ENCODE measurements at places on chromosomes 2 and 18.

- no peak for DNase-seq
Measured at GRCh38 chr2:170524828-170525565, 190.1 kb upstream of the SP5 start.

DNA sequence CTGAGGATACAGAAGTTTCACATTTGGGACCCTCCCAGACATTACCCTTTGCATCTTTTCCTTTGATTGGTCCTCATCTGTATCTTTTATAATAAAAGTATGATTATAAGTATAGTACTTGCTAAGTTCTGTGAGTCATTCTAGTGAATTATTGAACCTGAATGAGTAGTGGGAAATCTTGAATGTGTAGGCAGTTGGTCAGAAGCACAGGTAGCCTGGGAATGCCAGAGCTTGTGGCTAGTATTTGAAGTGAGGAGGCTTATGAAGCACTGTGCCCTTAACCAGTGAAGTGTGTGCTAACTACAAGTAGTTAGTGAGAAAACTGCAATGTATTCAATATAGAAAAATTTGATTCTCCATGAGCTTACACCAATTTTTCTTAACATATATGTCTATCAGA, 257.6 kb downstream of the GRB14 start:
- no peak for DNase-seq

GRCh38 chr18:13269013-13269280, 50.4 kb downstream of the LDLRAD4 start:
- DNase-seq, result no peak

DNA sequence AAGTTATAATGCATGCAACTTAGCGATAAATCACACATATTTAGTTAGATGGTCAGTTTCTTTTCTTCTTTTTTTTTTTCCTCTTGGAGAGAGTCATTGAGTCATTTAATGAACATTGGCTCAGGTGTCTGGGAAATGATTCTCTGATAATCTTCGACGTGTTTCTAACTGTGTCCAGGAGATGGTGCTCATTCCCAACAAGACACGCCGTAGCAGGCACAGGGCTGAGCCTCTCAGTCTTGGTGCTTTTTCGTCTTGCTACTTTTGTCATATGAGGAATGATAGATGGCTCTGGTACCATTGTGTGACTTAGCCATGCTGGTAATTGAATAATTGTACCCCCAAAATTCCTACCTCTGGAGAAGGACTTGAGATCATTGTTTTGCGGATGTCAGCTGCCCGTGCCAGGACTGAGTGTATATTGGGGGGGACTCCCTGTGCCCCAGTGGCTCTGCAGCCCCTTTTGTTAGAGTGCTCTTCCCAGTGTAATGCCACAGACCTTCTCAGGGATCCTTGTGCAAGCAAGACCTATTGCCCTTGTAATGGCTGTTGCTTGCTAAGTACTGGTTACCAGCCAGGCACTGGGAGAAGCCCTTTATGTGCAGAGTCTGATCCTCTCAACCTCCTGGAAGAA, 107.6 kb upstream of the CYRIA start:
- DNase-seq, result no peak

DNA sequence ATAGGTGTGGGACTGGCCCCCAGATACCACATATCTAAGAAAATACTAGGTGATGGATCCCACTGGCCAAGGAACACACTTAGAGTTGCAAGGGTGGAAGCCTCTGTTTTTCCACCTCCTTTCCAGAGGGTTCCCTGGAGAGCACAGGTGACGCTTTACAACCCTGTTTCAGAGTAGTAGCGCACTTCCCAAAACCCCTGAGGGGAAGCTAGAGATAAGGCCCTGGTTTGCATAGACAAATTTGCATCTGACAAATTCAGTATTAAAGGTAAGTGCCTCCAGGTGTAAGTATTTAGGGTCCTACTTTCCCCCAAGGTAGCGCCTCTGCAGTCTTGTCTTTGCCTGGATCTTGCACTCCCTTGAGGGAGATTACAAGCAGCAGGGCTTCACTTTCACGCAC, 474 bp upstream of the CERKL start:
- no peak for DNase-seq

DNA sequence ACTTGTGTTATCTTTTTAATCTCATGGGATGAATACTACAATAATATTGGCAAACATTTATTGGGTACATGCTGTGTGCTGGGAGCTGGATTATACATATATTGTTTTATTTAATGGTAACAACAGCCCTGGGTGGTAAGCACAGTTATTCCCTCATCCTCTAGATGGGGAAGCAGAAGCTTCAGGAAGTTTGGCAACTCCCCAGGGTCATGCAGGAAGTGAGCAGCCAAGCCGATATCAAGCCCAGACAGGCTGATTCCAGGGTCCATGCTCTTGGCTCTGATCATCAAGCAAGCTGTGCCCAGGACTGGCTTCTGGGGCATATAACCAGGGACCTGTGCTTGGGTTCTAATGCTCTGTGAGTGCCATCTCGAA, 155.8 kb downstream of the ZNF516 start:
- DNase-seq, result no peak

DNA sequence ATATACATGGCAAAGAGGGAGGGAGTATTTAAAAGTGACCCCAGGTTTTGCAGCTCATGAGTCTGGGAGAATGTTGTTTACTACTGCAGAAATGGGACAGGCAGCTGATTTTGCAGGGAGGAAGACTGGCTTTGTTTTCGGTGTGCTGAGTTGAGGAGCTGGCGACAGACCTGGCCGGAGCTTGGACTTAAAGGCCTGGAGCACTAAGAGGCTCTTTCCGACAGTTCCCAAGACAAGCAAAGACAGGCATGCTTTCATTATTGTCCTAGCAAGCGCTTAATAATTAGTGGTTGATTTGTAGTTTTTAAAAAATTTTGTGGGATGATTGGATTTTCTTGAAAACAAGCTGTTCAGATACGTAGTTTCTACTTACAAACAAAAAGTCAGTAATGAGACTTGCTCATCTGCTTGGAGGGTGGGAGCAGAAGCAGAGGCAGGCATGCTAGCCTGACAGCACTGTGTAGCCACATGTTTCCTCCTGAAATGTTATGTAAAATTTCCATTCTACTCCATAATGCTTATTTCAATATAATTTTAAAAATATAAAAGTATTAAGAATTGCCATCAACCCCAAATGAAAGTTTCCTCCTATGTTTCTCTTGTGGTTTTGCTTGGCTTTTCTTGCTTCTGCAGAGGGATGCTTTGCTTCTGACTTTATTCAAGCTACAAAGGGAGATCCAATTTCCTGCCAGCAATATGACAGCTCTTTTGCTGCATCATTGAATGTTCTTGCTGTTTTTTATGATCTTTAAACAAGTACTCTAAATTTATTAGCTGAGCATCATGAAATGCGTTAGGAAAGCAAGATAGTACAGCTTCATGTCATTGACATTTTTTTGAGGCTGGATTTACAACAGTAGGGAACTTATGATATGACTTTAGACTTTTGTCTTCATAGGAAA, 75.8 kb downstream of the PHLPP1 start:
- no peak for DNase-seq
